ENCODE measurements at places on chromosomes 4 and X. TPM values are rescaled to one million over a fixed set of nuclear protein-coding genes. Genes with fewer than 3 reads are reported as not detected.

- no peak overlapping the region for H3K4me3 ChIP-seq
- no peaks in the 10 kb centered on the region for H3K36me3 ChIP-seq
- no peak overlapping the region for H3K27ac ChIP-seq
- no peak for DNase-seq
- H3K27me3 ChIP-seq = no peaks in the 10 kb centered on the region
Observed at GRCh38 chr4:173076903-173077634, 91.5 kb upstream of the GALNT7 start.

- no peaks in the 10 kb centered on the region for H3K27me3 ChIP-seq
- H3K36me3 ChIP-seq = no peaks in the 10 kb centered on the region
- H3K4me1 ChIP-seq = no peaks in the 10 kb centered on the region
- H3K27ac ChIP-seq = no peak overlapping the region
- no peak overlapping the region for H3K4me3 ChIP-seq
Observed at GRCh38 chrX:50871922-50872453, 38.5 kb upstream of the BMP15 start.

GRCh38 chr4:127214016-127214415 lies 418.7 kb upstream of the INTU start:
- no peaks in the 10 kb centered on the region for H3K36me3 ChIP-seq
- DNase-seq = no peak
- no peak overlapping the region for H3K4me3 ChIP-seq
- peaks cover 31% of the 10 kb centered on the region for H3K4me1 ChIP-seq
- H3K27ac ChIP-seq = no peak overlapping the region
- peaks cover 3% of the 10 kb centered on the region for H3K27me3 ChIP-seq

GRCh38 chr4:175874306-175874705 lies 62.2 kb upstream of the GPM6A start:
- H3K4me1 ChIP-seq = peaks cover 17% of the 10 kb centered on the region
- H3K27ac ChIP-seq = no peak overlapping the region
- no peaks in the 10 kb centered on the region for H3K36me3 ChIP-seq

DNA sequence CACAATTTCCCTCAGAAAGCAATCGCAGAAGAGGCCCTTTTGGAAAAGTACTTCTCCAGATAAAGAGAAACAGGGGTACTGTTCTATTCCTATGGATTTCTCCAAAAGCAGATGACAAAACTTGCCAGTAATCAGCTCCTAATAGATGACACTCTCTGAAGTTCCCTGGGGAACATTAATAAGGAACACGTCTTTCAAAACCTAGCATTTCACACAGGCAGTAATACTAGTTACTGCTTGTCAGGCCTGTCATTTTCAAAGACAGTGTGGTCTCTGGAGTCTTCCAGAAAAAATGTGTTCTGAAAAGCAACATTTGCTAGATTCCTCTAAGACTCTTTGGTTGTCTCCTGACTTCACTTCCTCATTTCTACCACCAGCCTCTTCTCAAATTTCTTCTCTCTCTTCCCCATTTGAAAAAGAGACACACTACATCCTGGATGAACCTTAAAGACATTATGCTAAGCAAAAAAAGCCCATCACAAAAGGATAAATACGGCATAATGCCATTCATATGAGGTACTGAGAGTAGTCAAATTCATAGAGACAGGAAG lies 47.3 kb downstream of the CHRDL1 start:
- no peaks in the 10 kb centered on the region for H3K27me3 ChIP-seq
- H3K4me3 ChIP-seq = no peak overlapping the region
- H3K36me3 ChIP-seq = no peaks in the 10 kb centered on the region
- H3K27ac ChIP-seq = no peak overlapping the region

DNA sequence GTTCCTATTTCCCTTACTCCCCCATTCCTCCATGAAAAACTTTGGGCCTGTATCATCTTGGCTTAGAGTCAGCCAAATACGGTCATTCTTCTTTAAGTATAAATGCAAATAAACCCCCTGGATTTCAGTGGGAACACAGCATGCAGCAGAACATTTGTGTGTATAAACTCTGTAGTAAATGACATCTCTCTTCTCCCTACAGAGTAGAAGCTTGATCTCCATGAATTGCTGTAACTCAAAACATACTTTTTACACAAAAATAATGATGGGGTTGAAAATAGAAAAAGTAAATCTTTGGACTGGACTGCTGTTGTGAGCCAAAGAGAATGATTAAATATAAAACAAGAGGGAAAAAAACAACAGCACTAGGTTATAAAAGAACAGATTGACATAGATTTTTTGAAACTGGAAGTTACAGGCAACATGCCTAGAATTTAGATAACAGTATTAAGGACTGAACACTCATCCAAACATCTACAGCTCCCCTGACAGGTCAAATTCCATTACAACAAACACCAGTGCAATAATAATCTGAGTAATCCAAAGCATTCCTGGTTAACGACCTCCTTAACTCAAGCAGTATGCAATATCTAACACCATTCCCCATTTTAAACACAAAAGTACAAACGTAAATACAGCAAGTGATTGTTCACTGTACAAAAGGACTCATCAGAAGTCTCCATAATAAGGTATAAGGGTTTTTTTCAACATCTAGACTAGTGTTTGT lies 30.7 kb downstream of the TSPAN5 start:
- no peaks in the 10 kb centered on the region for H3K36me3 ChIP-seq
- H3K4me3 ChIP-seq = no peak overlapping the region

GRCh38 chrX:50813843-50814661 lies at the start of gene SHROOM4:
TSS of gene SHROOM4 (minus strand) at chrX:50814194. CDS start at chrX:50814018, 176 bp downstream.
- H3K4me3 ChIP-seq = peak within 1 kb of the TSS; percentile 57
- DNase-seq = no peak
- H3K27me3 ChIP-seq = no peaks in the 10 kb centered on the region
- H3K4me1 ChIP-seq = peaks cover 6% of the 10 kb centered on the region
- no peaks in the 10 kb centered on the region for H3K36me3 ChIP-seq

DNA sequence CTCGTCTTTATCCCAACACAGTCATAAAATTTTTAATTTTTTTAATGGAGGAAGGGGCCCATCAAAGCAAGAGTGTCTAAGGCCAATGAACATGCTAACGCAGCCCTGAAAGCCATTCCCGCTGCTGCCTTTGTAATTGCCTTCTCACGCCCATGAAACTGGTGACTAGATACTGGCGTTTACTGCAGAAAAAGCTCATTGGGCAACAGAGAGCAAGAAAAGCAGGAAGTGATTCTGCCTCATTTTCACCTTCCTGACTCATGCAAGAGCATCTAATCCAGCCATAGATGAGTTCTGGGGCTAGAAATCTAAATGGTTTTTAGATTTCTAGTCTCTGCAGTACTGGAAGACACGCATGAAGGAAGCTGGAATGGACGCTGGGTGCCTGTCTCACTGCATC lies 72.5 kb downstream of the ANXA3 start:
- no peaks in the 10 kb centered on the region for H3K36me3 ChIP-seq
- no peaks in the 10 kb centered on the region for H3K4me1 ChIP-seq
- no peaks in the 10 kb centered on the region for H3K27me3 ChIP-seq
- H3K4me3 ChIP-seq = no peak overlapping the region
- DNase-seq = no peak

DNA sequence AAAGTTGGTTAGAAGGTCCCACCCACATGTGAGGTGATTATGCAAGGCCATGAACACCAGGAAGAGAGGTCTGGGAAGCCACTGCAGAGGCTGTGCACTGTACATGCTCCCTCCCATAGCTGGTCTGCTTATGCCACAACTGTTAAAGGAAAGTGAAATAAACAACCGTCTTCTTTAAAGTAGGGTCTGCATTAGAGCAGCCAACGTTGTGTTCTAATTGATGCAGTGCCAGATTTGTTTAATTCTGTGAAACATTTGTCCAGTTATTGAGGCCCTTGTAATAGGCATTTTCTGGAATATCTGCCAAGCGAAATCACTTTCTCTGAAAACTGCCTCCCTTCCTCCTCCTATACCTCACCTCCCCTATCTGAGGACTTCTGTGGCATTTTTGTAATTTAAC lies 224.0 kb upstream of the LNX1 start:
- no peak overlapping the region for H3K27ac ChIP-seq
- DNase-seq = no peak
- H3K4me1 ChIP-seq = no peaks in the 10 kb centered on the region
- no peaks in the 10 kb centered on the region for H3K36me3 ChIP-seq
- no peaks in the 10 kb centered on the region for H3K27me3 ChIP-seq
- H3K4me3 ChIP-seq = no peak overlapping the region

- no peak overlapping the region for H3K27ac ChIP-seq
- no peaks in the 10 kb centered on the region for H3K36me3 ChIP-seq
- no peak for DNase-seq
- H3K4me3 ChIP-seq = no peak overlapping the region
- no peaks in the 10 kb centered on the region for H3K4me1 ChIP-seq
- no peaks in the 10 kb centered on the region for H3K27me3 ChIP-seq
Observed at GRCh38 chr4:152992027-152992426, 55.9 kb downstream of the FHDC1 start.

- H3K36me3 ChIP-seq = no peaks in the 10 kb centered on the region
- no peak overlapping the region for H3K27ac ChIP-seq
- no peak overlapping the region for H3K4me3 ChIP-seq
- no peaks in the 10 kb centered on the region for H3K27me3 ChIP-seq
- no peak for DNase-seq
- H3K4me1 ChIP-seq = no peaks in the 10 kb centered on the region
Observed at GRCh38 chr4:113822555-113823290, 61.2 kb upstream of the CAMK2D start.

DNA sequence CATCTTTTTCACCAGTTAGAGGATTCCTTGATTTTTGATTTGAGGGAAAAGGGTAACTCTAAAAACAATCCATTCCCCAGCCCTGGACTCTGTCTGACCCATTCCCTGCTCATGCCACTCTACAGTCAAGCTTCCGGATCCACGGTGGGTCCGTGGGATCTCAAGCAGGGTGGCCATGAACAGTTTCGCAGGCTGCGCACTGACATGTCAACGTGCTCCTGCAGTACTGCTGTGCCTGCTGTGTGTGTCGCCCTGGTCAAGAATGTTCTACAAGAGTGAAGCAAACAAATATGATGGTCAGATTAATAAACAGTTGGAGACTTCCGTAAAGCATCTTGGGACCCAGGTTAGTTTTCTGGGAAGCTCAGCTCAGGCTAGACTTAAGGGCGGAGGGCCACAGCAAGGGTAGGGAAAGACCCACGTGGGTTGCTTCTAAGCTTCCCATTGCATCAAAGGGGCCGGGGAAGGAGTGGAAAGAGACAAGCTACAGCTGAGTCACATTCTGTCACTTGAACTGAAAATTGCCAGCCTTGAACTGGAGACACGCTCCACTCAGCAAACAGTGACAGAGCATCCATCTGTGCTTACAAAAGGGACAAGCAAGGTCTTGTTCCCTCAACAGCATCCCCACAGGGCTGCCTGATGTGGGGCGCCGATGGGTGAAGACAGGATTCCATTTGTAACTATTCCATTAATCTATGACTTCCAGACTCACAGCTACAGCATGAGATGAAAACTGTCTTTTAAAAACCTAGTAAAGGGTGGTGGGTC lies 81.8 kb downstream of the MTMR1 start:
- no peak overlapping the region for H3K27ac ChIP-seq
- peaks cover 8% of the 10 kb centered on the region for H3K4me1 ChIP-seq
- no peaks in the 10 kb centered on the region for H3K36me3 ChIP-seq
- H3K4me3 ChIP-seq = no peak overlapping the region
- no peaks in the 10 kb centered on the region for H3K27me3 ChIP-seq

DNA sequence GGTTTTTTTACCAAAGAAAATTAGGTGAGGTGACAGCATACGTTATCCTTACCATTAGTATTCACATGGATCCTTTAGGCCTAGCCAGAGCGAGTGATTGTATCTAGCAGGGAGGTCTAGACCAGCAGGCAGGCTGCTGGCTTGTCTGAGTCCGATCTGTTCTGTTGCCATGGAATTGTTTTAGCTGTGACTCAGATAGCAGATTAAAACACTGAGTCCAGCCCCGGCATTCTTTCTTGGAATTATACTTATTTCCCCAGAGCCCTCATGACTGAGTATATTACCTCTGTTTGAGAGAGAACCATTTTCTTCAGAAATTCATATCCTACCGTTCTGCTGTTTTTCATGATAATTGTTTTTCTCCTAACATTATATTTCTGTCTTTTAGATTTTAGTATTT lies 37.4 kb downstream of the OCRL start:
- H3K4me1 ChIP-seq = no peaks in the 10 kb centered on the region
- H3K36me3 ChIP-seq = peaks cover 22% of the 10 kb centered on the region
- no peaks in the 10 kb centered on the region for H3K27me3 ChIP-seq
- H3K27ac ChIP-seq = no peak overlapping the region
- no peak for DNase-seq
- H3K4me3 ChIP-seq = no peak overlapping the region

DNA sequence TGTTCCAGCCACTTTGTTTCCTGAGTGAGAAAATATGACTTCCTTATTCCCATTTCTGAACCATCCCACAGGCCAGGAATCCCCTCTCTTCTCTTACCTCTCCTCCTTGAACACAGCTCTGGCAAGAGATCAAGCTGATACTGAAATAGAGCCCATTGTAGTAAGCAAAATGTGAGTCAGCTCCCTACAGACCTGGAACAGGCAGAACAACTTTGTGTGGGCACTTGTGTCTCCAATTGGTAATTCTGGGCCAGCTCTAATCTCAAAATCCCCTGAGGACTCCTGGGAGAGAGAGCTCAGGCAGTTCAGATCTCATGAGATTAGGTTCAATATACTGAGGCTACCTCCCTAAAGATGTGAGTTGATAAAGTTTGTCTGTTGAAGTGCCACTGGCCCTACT lies 213.5 kb downstream of the GUCY2F start:
- no peak for DNase-seq
- no peak overlapping the region for H3K4me3 ChIP-seq
- no peak overlapping the region for H3K27ac ChIP-seq
- H3K4me1 ChIP-seq = no peaks in the 10 kb centered on the region

DNA sequence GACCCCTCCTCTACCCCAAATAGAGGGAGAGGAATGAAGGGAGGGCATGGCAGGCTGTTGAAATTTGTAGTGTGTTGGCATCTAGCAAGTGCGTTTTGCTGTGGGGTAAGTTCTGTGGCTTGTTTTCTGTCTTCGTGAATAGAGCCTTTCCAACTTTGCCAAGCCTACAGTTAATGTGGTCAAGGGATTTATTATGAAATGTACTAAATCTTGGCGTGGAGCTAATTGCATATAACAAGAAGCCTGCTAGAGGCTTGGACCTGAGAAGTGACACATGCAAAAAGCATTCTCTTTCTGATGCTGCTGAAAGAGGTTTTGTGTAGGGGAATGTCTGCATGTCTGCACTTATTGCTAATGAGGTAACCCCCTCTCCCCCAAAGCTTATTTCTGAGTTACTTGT lies 132.2 kb downstream of the BMPR1B start:
- H3K27ac ChIP-seq = peak overlapping the region; percentile 57
- peaks cover 21% of the 10 kb centered on the region for H3K4me1 ChIP-seq

DNA sequence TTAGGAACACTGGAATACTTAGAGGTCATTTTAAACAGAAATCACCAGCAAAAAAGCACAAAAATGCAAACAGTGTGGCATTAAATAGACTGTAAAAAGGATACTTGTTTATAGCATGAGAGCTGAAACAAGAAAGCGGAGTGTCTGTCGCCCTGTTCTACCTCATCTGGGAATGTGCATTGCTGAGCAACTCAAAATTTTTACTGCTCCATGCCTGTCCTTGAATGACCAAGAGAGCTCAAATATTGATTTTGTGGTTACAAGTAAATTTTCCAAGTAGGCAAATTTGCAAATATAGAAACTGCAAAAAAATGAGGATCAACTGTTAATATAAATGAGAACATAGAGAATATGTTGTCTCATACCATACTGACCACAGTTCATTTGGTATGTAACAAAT lies 25.5 kb downstream of the AP1AR start:
- H3K4me1 ChIP-seq = no peaks in the 10 kb centered on the region
- peaks cover 28% of the 10 kb centered on the region for H3K36me3 ChIP-seq
- no peak overlapping the region for H3K27ac ChIP-seq
- H3K27me3 ChIP-seq = no peaks in the 10 kb centered on the region

- no peak overlapping the region for H3K4me3 ChIP-seq
- H3K4me1 ChIP-seq = peaks cover 74% of the 10 kb centered on the region
Observed at GRCh38 chr4:94517492-94517891, 65.8 kb downstream of the PDLIM5 start.

GPR82 gene
- total RNA-seq = 0.42 TPM

SPON2 gene
- total RNA-seq = 21.3 TPM

CSAG1 gene
- total RNA-seq = not detected

NOX1 gene
- not detected for total RNA-seq

DUSP21 gene
- total RNA-seq = not detected

LUZP4 gene
- total RNA-seq = not detected

GPR143 gene
- total RNA-seq = not detected

GAGE12D gene
- not detected for total RNA-seq
